ENCODE measurements at places on chromosomes 2 and 18. TPM values are rescaled to one million over a fixed set of nuclear protein-coding genes. Genes with fewer than 3 reads are reported as not detected.

DNA sequence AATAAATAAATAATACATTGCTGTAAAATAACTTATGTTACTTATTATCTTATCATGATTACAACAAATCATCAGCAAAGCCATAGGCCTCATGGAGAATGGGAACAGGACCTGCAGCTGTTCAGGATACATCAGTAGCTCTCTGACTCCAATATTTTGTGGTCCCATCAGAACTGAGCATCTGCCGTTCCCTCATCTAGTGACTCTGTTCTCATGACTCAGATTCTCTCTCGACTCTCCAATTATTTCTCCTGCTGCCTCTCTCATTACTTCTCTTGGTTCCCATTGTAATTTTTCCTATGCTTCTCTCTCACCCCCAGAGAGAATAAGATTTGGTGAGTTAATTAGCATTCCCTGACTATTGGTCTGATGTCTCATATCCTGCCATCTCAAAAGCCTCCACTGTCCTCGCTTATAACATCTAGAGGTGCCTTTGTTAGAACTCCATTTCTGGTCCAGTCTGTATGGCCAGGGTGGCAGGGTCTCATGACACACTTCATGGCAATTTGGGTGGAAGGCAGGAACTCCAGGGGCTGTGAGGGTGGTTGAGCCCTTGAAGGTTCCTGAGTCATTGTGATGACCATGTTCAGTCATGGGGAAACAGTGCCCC is 78.0 kb upstream of the TANC1 start:
- no peaks in the 10 kb centered on the region for H3K27me3 ChIP-seq
- H3K27ac ChIP-seq = no peak overlapping the region
- H3K4me3 ChIP-seq = no peak overlapping the region
- H3K4me1 ChIP-seq = no peaks in the 10 kb centered on the region
- DNase-seq = no peak

The FEV gene
- total RNA-seq = not detected

DNA sequence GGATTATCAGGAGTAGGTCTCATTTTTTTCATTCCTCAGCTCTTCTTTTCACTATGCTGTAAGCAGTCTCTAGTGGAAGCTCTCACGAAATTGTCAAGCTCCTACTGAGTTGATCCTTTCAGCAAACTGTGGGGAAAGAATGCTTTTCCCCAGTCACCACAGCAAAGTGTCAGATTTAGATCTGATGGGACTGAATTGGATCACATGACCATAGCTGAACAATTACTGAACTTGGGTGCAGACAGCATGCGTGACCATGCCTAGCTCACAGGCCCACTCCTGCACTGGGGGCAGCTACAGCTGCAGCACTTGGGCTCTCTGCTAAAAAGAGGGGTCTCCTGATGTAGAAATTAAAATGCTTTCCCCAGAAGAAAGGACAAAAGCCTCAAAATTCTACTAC is 3.1 kb downstream of the ARHGAP15 start:
- no peak for DNase-seq
- peaks cover 36% of the 10 kb centered on the region for H3K36me3 ChIP-seq
- H3K4me1 ChIP-seq = peaks cover 54% of the 10 kb centered on the region
- peak overlapping the region; percentile 38 for H3K27ac ChIP-seq
- no peaks in the 10 kb centered on the region for H3K27me3 ChIP-seq

GRCh38 chr2:142989273-142990204 is 112.1 kb downstream of the KYNU start:
- peaks cover 25% of the 10 kb centered on the region for H3K27me3 ChIP-seq
- H3K27ac ChIP-seq = no peak overlapping the region
- H3K4me1 ChIP-seq = no peaks in the 10 kb centered on the region
- no peaks in the 10 kb centered on the region for H3K36me3 ChIP-seq
- no peak overlapping the region for H3K4me3 ChIP-seq

GRCh38 chr2:98026292-98026691 is 30.5 kb upstream of the TMEM131 start:
- H3K27me3 ChIP-seq = peaks cover 2% of the 10 kb centered on the region
- H3K36me3 ChIP-seq = no peaks in the 10 kb centered on the region
- DNase-seq = no peak
- H3K4me1 ChIP-seq = peaks cover 33% of the 10 kb centered on the region
- peak overlapping the region; percentile 75 for H3K4me3 ChIP-seq
- H3K27ac ChIP-seq = peak overlapping the region; percentile 73

GRCh38 chr2:27856386-27856785 is 33.8 kb downstream of the RBKS start:
- H3K4me3 ChIP-seq = no peak overlapping the region
- DNase-seq = no peak
- peaks cover 4% of the 10 kb centered on the region for H3K4me1 ChIP-seq
- H3K27ac ChIP-seq = no peak overlapping the region
- no peaks in the 10 kb centered on the region for H3K27me3 ChIP-seq

DNA sequence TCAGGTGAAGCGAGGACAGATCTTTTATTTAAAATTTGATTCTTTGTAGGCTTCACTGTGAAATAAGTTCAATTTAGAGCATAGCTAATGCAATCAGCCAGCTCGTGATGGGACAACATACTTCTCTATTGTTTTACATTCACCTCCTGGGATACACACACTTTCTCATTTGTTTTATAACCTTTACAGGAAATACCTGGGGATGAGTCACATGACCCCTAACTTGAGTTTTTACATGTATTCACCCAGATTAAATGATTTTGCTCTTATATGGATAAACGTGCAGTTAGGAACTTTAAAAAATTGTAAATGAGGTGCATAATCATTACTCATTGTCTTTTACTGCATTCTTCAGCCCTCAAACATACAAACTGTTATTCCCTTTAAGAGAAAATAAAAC is 152.1 kb downstream of the NEDD4L start:
- peaks cover 10% of the 10 kb centered on the region for H3K27me3 ChIP-seq
- DNase-seq = no peak
- H3K4me1 ChIP-seq = peaks cover 11% of the 10 kb centered on the region
- H3K36me3 ChIP-seq = no peaks in the 10 kb centered on the region
